Sigmoid colon (tissue), 7 donors: ENCODE measurements at places on chromosomes 12 and 14. TPM values are rescaled to one million over a fixed set of nuclear protein-coding genes. Genes with fewer than 3 reads are reported as not detected.

ART4 gene
- total RNA-seq: 0.55 TPM

ADAM21 gene
- total RNA-seq: not detected

PLXNC1 gene
- total RNA-seq: 9.6 TPM

ACTR10 gene
- 67.1 TPM for total RNA-seq

BAG5 gene
- total RNA-seq: 18.6 TPM

CLEC4E gene
- 5.4 TPM for total RNA-seq

ZNF891 gene
- 4.6 TPM for total RNA-seq

NGB gene
- total RNA-seq: 10.0 TPM

RALGAPA1 gene
- 58.6 TPM for total RNA-seq

SLC25A21 gene
- total RNA-seq: 0.55 TPM

DNA sequence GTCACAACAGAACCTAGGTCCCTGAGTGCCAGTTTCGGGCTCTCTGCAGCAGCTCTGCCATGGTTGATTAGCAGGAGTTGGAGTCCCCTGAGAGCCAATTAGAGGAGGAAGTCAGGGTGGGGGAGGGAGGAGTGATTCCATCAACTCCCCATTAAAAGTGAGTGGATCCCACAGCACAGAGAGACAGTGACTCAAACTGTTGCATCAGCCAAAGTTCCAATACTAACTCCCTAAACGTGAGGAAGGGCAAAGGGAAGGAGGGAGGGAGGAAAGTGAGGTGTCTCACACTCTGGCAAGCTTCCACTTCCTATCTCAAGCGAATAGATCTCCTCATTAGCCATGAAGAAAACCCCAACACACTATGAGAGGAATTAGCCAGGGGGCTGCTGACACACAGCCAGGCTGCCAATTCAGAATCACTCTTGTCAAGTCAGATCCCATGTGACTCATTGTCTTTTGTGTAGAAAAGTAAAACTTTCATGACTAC is 23.6 kb downstream of the OR11H4 start:
- no peak for DNase-seq

GRCh38 chr12:28884904-28885679 is 264.0 kb upstream of the FAR2 start:
- DNase-seq: peak; percentile 61

DNA sequence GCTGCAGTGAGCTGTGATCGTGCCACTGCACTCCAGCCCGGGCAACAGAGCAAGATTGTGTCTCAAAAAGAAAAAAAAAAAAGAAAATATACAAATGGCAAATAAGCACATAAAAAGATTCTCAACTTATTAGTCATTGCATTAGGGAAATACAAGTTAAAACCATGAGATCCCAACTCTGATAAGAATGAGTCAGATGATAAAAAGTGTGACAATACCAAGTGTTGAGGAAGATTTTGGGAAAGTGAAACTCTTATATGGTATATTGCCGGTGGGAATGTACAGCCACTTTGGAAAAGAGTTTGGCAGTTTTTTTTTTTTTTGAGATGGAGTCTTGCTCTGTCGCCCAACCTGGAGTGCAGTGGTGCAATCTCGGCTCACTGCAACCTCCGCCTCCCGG is 7.6 kb upstream of the PRPF40B start:
- no peak for DNase-seq

GRCh38 chr14:74533576-74533975 is 40.0 kb downstream of the ISCA2 start:
- DNase-seq: no peak

DNA sequence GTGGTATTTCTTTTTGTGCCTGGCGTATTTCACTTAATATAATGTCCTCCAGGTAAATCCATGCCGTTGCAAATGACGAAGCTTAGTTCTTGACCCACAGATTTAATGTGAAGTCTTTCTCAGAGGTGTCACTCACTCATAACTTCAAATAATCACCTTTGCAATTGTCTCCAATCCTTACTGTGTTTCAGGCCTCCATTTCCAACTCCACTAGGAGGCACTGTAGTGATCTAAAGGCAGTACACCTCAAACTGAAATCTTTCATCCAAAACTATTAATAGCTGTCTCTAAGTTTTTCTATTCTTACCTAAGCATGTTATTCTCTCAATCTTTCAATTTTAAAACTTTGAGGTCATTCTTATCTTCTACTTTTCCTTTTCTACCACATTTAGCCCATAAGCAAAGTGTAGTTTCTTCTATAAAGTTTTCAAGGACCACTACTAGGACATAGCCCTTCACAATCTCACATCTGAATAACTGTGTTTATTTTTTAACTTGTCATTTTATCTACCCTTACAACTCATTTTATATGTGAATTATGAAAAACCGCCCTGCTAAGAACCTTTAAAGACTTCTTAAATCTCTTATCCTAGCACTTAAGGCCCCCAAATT is 25.5 kb upstream of the FBXO34 start:
- DNase-seq: no peak

GRCh38 chr12:116879509-116880212 is 1.6 kb downstream of the HRK start:
- no peak for DNase-seq

DNA sequence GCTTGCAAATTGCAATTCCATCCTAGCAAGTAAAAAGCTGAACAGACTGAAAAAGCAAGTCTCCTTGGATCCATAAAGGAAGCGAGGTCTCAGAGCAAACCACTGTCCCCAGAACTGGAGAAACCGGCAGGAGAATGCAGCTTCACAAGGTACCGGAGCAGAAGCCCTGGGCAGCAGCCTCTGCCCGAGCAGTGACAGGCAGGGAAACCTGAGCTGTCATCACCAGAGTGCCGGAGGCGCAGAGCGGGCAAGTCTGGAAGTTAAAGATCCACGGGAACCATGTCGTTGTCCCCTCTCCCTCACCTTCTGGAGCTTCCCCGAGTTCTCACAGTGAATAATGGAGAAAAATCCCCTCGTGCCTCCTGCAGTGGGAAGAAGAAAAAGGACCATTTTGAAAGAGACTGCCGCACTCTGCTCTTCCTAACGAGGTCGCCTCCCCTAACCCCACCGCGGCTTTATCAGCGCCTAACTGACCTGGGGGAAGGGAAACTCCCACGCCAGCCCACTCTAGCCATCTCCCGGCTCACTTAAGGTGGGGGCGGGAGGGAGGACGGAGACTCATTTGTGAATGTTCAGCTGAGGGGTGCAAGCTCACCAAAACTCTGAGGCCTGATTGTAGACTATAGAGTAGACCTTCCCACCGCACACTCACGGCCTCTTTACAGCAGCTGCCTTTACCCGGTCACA is 27.8 kb downstream of the FBXL14 start:
- DNase-seq: no peak

DNA sequence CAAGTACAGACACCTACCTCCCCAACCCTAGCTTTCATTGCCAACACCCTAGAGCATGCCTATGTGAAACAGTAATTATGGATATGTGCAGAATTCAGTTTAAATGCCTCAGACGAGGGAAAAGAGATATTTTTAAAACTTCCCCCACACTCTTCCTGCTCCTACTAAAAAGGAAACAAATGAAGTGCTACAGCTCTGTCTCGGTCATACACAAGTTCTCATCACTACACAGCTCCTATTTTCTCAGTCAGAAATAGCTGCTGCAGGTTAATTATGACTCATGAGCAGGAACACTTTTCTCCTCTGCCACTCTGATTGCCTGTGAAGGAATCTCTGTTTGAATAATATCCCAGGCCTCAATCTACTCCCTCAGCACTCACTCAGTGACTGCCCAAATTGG is 703.6 kb upstream of the FLRT2 start:
- DNase-seq: no peak

DNA sequence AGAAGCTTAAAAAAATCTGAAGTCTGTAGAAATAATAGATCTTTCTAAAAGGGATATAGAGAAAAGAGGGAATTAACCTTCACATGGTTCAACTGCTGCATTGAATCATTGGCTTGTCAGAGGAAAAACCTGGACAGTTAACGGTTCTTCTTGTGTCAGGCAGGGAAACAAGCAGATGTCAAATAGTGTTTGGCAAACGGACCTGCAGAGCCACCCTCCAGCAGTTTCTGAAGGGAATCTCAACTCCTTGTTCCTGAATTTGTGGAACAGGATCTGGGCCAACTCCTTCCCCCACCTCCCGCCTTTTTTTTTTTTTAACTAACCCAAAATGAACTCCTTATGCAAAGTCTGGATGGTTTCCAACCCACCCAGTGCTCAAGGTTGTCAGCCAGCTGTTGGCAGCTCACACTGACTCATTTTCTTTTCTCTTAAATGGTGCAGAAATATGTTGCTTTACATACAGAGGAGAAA is 187.3 kb downstream of the CAND1 start:
- no peak for DNase-seq

DNA sequence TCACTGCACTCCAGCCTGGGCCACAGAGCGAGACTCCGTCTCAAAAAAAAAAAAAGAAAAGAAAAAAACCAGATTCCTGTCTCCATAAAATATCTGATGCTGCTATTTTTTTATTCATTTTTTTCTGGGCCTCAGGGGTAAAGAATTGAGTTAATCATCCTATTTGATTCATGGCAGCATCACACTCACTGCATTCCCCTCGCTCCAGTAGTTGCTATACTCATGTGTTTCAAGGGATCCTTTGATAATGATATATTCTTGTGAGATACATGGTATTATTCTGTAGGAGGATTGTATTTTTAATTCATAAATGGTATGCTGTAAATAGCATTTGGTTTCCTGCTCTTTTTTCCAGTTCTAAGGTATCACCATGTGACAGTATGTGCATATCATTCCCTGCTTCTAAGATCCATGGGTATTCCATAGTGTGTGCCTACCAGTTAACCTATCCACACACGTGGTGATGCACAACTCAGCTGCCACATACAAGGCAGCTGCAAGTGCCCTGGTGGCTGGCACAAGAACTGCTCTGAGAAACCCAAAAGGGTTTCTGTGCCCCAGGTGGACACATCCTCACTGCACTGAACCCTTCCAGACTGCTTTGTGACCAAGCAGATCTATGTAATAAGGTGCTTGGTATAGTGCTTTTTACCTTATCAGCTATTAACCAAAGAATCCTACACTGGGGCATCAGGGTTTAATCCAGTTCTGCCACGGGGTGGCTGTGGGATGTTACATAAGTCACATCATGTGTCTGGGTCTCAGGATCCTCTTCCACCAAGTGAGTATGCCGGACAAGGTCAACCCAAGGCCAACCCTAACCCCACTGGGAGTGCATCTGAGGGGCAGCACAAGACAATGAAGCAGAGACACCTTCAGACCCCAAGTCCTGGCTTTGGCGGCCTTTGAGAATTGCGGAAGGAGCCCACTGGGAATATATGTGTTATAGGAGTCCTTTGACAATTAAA is 74.6 kb downstream of the ZFP36L1 start:
- DNase-seq: peak; percentile 46

DNA sequence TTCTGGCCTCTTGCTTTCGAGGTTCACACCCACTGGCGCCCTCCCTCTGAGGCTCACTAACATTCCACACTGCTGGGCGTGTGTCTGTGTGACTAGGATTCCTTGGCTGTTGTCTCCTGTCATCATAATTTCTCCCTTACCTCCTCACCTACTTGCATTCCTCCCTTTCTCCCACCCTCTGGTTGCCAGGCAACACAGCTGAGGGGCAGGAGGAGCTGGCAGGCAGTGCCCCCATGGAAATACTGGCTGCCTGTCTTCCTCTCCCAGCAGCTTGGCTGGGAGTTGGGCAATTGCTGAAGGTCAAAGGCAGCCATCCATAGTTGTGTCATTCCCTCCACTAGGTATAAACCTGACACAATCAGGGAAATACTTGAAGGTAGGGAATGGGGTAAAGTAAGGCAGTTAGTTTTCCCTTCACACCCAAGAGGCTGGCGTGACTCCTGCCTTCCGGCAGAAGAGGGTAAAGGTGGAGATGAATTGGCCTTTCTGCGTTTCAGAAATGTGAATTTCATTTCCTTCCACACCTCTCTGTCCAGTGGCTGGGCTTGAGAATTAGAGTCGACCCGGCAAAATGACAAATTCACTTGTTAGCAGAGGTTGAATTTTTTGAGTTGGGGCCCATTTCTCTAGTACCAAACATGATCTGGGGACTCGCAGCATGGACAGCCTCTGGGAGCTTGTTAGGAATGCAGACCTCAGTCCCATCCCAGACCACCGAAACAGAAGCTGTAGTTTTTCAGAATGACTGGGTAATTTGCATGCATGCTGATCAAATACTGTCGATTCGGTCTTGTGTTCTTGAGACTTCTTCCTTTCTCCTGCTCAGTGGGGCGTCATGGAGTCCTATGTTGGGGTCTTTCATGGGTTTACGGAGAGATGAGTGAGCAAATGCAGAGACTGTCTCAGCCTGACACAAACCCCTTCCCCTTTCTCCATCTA is 24.3 kb upstream of the EMP1 start:
- no peak for DNase-seq

DNA sequence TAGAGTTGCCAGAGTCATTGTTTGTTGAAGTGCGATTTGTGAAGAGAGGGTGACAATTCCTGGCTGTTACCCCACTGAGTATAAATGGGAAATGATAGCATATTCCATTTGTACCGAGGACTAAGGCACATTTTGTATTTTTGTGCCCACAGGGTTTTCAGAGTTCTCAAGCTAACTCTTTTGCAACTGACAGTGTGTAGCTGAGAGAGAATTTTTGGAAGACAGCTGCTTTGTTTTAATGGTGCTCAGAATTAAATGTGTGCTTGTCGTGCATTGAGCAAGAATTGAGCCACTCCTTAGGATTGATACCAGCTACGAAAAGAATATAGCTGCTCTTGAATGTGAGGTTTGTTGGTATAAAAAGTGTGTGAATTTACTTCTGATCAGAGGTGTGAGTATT is 21.7 kb downstream of the ANKRD13A start:
- DNase-seq: no peak

- DNase-seq: no peak
Observed at GRCh38 chr12:106171117-106171750, 32.5 kb upstream of the NUAK1 start.

DNA sequence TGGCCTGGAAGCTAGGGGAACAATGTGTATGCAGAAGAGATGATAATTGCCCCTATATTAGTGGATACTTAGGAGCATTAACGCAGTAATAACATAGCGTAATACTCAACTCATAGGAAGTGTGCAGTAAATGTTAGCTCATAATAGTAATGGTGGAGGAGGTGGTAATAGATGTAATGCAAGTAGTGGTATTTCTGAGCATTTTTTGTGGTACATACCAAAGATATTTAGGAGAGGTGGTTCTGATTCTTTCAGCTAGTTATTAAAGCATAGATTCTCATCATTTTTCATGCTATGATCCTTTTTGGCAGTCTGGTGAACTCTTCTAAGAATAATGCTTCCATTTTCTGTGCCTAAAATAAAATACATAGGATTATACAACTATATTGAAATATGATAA is 233.1 kb downstream of the PTPRO start:
- DNase-seq: no peak

DNA sequence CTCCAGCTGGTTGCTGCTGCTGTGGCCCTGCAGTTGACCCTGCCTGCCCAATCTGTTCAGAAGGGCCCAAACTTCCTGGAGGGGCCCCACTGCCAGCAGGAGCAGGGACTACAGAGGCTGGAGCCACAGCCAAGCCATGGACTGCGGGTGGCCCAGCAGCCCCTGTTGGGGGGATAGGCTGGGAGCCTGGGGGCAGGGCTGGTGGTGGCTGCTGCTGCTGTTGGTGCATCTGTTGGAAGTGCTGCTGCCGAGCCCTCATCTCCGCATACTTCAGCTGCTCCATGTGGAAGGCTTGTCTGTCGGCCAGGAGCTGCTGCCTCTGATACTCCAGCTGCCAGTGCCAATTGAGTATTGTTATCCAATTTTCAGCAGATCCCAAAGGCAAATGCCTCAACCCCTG is 7.2 kb downstream of the MYL6 start:
- DNase-seq: no peak

GRCh38 chr12:107329569-107330324 is 236.4 kb upstream of the CRY1 start:
- DNase-seq: no peak
